CD4-positive, alpha-beta T cell (primary cell): ENCODE measurements at places on chromosomes 1 and 21. TPM values are rescaled to one million over a fixed set of nuclear protein-coding genes. Genes with fewer than 3 reads are reported as not detected.

The TSPAN1 gene
- not detected for total RNA-seq

The EDEM3 gene
- total RNA-seq, result 19.9 TPM

The EFNA3 gene
- 0.22 TPM for total RNA-seq

The KLHDC7A gene
- total RNA-seq, result not detected

The IL20 gene
- not detected for total RNA-seq

The ZSWIM5 gene
- 0.91 TPM for total RNA-seq

The UBE2U gene
- not detected for total RNA-seq

The MRPL55 gene
- 128 TPM for total RNA-seq

The PADI1 gene
- total RNA-seq, result not detected

The RHOU gene
- total RNA-seq, result 1.2 TPM

The ZNF697 gene
- 0.05 TPM for total RNA-seq

The SLC45A1 gene
- 0.88 TPM for total RNA-seq
